PC-9 (cell line): ENCODE measurements at places on chromosomes 3 and 15. TPM values are rescaled to one million over a fixed set of nuclear protein-coding genes. Genes with fewer than 3 reads are reported as not detected.

HHATL gene
- total RNA-seq = not detected in 2 replicates

BCHE gene
- not detected in 2 replicates for total RNA-seq

GUCA1C gene
- total RNA-seq = not detected in 2 replicates

RCN2 gene
- total RNA-seq = 45.3 and 46.1 TPM in 2 replicates

GOLGA6D gene
- not detected in 2 replicates for total RNA-seq

EXD1 gene
- 0.70 TPM in 1 of 2 replicates, not detected in the other for total RNA-seq

IGF2BP2 gene
- 140 and 150 TPM in 2 replicates for total RNA-seq

- DNase-seq = no peak
Measured at GRCh38 chr15:101449471-101450402, 39.8 kb downstream of the PCSK6 start.

- DNase-seq = no peak
Measured at GRCh38 chr15:61582092-61582491, 353.0 kb upstream of the RORA start.

DNA sequence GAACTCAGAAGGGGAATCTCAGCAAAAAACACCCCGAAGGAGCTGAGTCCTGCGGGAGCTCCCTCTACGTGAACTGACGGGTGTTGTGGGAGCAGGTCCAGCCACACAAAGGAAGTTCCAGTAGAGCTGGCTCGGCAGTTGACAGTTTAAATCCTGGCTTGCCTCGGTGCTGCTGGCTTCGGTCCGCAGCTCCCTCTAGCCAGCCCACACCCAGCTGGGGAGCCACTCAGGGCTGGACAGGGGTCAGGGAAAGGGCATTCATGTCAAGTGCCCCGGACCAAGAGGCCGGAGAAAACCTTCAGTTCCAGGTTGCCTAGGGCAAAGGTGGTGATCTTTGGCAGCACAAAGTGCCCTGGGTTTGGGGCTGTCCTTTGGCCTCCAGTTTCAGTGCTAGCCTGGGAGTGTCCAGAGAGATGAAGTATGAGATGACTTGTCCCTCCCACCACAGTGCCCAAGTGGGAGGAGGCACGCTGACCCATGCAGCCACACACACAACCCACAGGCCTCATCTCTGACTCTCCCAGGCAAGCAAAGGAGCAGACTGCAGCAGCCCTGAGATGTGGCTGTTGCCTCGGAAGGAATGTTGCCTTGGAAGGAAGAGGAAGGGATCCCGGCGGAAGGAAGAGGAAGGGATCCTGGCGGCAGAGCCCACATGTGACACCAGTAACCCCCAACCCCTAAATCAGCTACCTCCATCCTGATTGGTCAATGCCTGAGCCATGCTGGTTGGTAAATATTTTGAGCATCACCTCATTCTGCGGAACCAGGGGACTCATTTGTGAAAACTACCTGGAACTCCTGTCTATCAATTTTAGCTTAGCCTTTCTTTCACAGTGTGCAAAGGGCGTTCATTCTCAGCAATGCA lies 13.9 kb upstream of the ANPEP start:
- DNase-seq = peak; percentile 78

DNA sequence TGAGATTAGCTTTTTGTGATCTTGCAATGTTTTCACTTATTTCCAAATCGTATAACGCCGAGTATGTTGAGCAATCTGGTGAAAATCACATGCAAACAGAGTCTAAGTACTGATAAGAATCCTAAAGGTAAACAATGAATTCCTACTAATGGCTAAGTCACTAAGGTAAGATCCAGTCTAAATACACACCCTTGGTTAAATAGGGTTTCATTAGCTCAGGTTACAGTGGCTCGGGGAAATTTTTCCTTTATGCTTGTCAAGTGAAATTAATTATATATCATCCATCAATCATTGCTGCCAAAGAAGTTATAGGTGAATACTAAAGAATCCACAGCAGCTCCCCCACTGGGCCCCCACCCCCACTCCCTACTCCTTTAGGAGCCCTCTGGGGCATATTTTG lies 139.3 kb downstream of the SOX2 start:
- DNase-seq = peak; percentile 60

GRCh38 chr3:39178553-39178952 lies 13.8 kb downstream of the XIRP1 start:
- no peak for DNase-seq

DNA sequence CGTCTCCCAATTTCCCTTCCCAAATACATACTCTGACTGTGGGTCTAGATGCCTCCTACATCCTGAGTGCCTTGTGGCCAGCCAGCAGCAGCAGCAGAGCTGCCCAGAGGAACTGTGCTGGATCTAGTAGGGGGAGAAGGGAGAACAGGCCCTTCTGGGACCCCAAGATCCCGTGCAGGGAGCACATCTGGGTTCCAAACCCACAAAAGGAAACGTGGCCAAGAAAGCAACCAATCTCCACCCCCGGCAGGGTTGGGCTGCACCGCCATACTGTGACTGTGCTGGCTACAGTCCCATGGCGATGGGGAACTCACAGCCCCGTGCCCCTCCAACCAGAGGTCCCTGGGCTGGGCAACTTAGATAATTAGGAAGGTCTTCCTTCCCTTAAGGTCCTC lies 86.3 kb downstream of the PPCDC start:
- no peak for DNase-seq

DNA sequence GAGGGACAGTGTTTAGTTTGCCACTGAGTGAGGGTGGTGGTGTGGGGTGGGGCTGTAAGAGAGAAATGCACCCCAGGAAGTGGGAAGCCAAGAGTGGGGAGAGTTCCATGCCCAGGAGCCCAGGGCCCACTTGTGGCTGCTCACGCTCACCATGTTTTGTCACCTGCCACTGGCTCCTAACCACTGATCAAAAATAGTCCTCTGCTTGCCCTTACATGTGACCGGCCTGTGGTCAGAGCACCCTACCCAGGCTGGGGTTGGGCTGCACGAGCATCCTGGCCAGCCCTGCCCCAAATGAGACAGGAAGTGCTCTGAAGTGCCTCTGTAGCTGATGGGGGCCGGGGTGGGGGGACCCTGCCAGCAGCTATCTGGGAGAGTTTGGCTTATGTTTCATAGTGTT lies 216.3 kb downstream of the RPLP1 start:
- no peak for DNase-seq

- no peak for DNase-seq
Measured at GRCh38 chr3:160695915-160696327, 19.0 kb downstream of the ARL14 start.

DNA sequence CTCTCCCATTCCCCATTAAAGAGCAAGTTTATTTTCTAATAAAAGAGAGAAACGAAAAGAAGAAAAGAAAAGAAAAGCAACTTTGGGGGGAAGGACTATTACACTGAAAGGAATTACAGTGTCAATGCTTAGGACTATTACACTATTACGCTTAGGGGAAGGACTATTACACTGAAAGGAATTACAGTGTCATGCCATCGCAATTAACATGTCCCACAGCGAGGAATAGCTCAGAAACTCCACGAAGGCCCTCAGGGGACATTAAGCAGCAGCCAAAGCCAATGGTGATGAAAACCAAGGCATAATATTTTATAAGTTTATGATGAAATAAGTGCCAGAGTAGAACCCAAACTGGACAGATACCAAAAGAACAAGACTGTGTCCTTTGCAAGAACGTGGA lies 22.1 kb upstream of the DET1 start:
- no peak for DNase-seq

DNA sequence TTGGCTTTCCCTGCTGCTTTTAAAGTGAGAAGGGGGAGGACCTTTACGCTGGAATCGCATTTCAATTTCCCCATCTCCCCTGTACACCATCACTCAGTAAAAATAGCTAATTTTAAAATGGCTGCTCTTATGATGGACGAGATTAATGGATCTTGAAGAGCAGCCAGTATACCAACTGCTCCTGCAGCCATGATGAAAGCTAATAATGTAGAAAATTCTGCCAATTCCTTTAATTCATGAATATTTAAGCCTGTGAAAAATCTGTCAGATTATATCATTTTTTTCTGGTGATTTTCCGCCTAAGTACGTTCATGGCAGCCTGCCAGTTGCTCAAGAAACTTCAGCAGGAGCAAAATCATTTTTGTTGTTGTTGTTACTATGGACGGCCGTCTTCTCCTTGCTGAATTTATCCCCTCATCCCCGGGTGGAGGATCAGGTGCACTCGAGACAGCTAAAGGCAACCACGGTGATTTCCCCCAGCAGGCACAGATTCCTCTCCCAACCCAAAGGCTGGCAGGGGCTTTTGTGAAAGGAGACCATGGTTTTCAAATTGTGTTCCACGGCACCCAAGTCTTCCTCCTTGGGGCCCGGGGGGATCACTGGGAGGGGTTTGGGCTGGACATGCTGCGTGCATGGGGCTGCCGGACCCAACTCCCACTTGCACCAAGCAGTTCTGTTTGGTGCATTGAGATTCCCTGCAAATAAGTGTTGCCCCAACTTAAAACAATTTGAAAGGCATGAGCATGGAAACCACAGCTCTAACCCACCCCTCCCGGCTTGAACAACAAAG lies 289.6 kb downstream of the UACA start:
- no peak for DNase-seq

DNA sequence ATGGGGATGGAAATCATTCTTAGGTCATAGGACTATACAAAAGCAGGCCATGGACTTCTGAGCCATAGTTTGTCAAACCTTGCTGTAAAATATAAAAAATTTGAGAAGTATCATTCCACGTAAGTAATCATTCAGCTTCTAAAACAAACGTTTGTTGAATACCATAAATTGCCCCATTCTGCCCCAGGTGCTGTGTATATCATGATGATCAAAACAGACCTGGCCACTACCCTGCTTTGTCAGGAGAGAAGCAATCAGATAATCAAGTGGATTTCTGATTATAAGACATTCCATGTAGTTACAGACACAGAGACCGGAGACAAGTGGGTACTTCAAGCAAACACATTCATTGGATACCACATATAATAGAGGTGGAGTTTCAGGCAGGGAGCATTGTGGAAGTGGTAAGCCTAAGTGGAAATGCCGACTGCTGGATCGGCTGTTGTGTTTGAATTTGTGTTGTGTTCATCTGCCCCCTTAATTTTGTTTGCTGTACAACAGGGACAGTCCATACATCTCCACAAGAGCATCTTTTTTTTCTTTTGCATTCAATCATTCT lies 61.7 kb downstream of the TGFBR2 start:
- DNase-seq = no peak

GRCh38 chr3:141499284-141499683 lies 12.5 kb downstream of the RASA2 start:
- no peak for DNase-seq

DNA sequence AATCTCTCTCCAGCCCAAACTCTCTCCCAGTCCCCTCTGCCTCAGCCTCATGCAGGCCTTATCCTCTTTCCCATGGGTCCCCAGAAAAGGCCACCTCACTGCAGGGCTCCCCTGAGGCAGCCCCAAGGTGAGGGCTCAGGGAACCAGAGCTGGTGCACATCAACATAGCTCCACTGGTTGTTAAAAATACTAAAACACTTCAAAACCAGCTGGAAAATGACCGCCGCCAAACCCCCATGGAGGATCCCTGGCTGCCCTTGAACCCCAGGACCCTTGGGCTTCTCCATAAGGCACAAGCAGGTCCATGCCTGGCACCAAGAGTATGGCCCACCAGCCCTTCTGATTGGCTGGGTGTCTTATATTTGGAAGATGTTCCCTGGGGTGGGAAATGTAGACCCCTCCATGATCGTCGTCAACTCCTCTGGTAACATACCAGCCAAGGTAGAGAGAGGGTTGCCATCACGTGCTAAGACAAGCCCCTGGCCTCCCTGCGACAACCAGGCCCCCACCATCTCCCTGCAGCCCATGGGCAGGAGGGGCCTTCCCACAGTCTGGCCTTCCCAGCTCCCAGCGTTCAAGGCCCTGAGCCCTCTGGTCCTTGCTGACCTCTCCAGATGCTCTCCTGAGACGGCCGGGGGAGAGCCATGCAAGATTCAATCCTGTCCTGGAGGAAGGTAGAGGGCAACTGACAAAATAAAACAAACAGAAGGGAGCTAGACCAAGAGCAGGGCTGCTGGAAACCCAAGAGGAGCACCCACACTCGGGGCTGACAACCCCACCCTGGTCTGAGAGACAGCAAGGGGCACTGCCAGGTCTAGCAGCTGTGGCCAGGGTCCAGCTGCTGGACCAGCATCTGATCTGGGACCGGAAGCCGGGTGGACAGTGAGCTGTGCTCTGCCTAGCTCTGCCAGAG lies 132.1 kb upstream of the PRR20G start:
- no peak for DNase-seq

DNA sequence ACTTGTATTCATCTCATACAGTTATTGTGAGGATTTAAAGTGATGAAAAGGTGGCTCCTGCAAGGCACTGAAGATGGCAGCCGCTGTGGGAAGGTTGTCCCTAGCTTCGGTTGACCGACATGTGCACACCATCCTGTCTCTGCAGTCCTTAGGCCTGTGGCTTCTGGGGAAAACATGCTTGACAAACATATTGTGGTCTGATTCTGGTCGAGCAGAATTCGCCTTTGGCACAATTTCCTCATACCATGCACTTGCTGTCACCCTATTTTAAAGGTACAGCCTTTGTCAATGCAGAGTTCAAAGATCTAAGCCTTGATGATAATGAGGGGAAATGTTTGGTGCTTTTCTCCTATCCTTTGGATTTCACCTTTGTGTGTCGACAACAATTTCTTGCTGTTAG lies 50.9 kb downstream of the PRICKLE2 start:
- DNase-seq = peak; percentile 66

- DNase-seq = peak; percentile 91
Measured at GRCh38 chr3:8443829-8444791, 57.5 kb upstream of the LMCD1 start.

GRCh38 chr3:192905980-192906678 lies 11.5 kb downstream of the MB21D2 start:
- peak; percentile 43 for DNase-seq

- peak; percentile 93 for DNase-seq
Measured at GRCh38 chr15:71079208-71080044, 35.8 kb upstream of the THSD4 start.

DNA sequence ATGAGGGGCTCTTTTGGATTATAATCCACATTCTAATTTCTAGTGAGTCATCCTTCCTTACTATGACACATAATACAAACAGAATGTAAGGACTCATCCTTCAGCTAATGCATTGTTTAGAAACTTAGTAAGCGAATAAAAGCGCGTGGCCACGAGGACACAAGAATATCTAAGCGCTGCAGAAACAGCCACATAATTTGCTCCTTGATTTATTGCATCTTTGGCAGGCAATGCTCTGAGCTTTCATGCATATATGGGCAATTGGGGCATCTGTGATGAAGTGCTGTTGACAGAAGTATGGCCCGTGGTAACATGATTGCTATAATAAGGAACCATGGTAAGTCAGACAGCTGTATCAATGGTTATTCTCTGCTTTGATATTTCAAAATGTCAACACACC lies 191.3 kb upstream of the ZNF385D start:
- DNase-seq = no peak

GRCh38 chr3:110062716-110063115 lies 725.4 kb upstream of the DPPA4 start:
- no peak for DNase-seq

- DNase-seq = peak; percentile 77
Measured at GRCh38 chr3:171044835-171045793, 18.6 kb upstream of the SLC2A2 start.

GRCh38 chr3:53803816-53804695 lies 42.2 kb downstream of the CHDH start:
- no peak for DNase-seq

DNA sequence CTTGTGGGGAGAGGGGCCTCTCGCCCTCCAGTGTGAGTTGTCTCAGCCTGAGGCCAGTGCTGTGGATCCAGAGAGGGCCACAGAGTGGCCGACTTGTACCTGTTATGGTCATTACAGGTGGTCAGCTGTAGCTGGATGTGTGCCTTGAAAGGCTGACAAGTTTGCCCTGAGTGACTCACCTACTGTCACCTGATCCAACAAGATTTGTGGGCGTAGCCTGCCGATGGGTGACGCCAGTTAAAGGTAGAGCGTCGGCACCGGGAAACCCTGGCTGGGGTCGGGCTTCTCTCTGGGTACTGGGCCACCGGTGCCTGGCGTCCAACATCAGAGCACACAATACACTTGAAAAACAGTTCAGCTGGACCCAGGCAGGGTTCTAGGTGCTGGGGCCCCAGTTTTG lies 2.8 kb upstream of the ISG20 start:
- peak; percentile 66 for DNase-seq
